ENCODE measurements at places on chromosomes 7 and 10. TPM values are rescaled to one million over a fixed set of nuclear protein-coding genes. Genes with fewer than 3 reads are reported as not detected.

GRCh38 chr10:86363184-86363832 lies 3.3 kb downstream of the GRID1 start:
- DNase-seq, result peak; percentile 13

DNA sequence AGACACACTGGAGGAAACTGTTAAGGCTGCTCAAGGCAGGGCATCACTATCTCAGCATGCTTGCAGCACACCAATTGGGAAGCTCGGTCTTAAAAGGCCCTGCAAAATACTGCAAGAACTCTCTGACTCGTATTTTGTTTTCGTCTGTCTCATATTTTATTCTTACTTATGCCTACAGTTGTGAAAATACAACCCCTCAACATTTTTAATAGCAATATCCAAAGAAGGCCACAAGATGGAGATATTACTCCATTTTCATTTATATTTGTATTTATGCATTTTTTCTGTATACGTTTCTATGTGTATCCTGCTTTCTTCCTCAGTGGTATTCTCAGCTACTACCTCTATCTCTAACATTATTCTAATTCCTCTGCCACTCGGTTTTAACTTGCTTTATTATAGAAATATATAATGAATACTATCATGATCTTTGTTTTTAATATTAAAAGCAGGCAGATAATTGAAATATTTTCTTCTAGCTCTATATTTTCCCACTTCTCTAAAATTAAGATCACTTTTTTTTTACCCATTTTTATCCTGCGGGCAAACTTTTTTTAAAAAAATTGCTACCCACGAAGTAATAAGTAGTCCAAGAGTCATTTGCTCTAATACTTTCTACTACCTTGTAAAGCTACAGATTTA lies 10.0 kb downstream of the DNAJC1 start:
- DNase-seq, result peak; percentile 25

DNA sequence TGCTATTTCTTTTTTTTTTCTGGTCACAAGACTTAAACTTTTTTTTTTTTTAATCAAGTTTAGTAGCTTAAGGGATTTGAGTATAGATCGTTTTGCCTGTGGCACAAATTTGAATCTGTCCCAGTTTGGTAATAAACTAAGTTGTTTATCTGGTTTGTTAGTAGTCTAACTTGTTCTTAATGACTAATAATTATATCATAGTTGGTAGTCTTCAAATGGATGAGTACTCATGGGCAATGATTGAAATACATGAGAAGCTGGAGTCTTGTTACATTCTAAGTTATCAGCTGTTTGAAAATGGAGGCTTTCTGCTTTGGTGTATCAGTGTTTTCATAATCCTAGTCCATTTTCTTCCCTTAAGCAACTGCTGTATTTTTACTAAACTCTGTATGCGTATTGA lies 12.3 kb downstream of the BTAF1 start:
- DNase-seq, result no peak

DNA sequence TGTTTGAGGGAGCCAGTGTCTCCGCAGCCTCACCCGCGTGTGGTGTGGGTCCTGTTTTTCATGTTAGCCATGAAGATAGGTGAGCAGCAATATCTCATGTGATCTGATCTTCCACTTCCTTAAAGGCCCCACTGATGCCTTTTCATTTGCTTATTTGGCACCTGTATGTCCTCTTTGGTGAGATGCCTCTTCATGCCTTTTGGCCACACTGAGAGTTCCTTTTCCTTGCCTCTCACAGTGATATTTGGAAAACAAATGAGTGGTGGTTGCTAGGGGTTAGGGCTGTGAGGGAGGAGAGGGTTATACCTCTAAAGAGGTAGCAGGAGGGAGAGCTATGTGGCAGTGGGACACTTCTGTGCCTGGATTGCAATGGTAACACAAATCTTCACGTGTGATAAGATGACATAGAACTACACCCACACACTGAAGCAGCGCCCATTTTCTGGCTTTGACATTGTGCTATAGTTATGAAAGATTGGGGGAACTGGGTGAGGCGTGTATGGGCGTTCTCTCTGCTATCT lies 90.4 kb upstream of the TNS3 start:
- DNase-seq, result no peak

DNA sequence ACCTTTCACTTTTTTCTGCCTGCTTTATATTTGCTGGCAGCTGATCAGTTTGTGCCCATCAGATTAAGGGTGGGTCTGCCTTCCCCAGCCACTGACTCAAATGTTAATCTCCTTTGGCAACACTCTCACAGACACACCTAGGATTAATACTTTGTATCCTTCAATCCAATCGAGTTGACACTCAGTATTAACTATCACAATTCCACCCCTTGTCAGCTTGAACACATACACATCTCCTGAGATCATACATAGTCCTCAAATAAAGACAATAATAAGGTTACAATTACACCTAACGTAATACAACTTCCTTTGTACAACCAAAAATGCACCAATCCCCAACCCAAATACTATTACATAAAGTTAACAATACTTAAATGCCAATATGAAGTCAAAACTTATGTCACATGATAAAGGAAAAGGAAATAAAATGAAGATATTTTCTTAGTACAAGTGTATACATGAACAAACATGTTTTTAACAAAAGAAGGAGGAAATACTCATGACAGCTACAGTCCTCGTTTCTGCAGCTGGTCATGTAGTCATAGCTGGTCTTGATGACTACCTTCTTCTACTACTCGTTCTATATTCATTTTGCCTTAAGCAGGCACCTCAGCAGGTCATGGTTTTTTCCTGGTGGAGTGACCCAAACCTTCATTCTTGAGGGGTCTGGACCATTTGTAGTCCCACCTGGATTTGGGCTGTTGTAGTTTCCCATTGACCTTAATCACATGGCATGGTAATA lies 96.7 kb upstream of the CABCOCO1 start:
- no peak for DNase-seq

- peak; percentile 42 for DNase-seq
Observed at GRCh38 chr10:124535731-124536495, 74.3 kb downstream of the LHPP start.

DNA sequence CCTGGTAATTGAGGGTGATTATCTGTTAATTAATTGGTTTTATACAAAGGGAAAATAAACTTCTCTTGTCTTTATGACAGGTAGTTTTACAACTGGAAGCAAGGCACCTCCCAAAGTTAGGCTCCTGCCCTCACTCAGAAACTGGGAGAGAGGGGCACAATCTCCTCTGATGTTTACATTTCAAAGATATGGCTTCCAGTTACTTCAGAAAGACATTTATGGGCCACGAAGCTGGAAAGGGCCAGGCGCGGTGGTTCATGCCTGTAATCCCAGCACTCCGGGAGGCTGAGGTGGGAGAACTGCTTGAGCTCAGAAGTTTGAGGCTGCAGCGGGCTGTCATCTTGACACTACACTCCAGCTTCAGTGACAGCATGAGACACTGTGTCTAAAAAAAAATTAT lies 115.6 kb upstream of the KMT2E start:
- no peak for DNase-seq

- DNase-seq, result no peak
Observed at GRCh38 chr10:67818323-67818722, 19.7 kb downstream of the DNAJC12 start.

DNA sequence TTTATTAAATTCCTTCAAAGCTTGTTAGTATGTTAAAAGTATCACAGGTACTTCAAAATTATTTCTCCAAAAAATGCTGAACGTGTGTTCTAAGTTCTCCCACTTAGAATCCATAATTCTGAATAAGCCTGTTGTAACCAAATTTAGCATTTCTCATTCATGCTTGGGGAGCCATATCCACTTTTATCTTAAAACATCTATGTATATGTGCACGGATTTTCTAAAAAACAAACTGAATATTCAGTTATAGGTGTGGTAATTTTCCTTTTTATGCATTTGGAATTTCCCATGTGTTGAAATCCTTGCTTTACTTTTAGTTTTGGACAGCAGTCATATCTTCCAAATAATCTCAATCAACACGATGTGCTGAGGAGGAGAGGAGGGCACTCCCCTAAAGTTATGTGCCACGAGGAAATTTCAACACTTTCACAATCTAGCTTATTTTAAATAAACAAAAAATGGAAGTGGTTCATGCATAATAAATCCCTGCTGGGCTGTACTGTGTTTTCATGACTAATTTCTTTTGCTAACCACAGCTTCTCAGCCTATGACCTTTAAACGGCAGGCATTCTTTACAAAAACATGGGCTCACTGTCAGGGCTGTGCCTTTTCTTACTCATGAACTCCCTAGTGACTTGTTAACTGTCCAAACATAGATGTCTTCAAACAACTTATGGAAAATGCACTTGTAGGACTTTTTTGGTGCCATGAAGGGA lies 380.3 kb upstream of the SEMA3C start:
- no peak for DNase-seq

- DNase-seq, result no peak
Observed at GRCh38 chr7:119696336-119696735, 576.6 kb upstream of the KCND2 start.

DNA sequence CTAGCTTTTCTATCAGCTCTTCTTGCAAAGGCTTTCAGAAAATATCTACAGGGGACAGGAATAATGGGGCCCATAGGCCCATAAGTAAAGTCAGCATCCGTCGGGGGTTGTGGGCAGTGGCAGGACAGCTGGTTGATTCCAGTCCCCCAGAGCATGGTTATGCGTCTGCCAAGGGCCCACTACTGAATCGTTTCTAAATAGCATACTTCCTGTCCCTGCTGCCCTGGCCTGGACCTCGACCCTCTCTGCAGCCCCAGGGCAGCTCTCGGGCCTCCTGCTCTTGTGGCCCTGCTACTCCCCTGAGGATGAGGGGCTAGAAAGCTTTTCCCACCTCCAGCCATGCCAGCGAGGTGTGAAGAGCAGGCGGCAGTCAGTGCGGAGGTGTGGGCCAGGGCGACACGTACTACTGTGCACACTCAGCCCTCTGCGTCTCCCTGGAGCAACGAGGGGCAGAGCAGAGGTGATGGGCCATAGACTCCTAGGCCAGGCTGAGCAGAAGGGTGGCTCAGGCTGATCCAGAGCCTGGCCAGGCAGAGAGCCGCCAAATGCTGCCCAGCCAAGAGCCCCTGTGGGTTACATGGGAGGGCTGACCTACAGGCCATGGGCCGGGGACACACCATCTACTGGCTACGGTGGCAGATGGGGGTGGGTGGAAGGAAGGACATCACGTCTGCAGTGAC lies 4.7 kb upstream of the OPN4 start:
- no peak for DNase-seq

- no peak for DNase-seq
Observed at GRCh38 chr10:132372516-132373095, 24.4 kb upstream of the PWWP2B start.

- DNase-seq, result no peak
Observed at GRCh38 chr7:36887233-36887632, 162.9 kb upstream of the AOAH start.

GRCh38 chr10:101716891-101717659 lies 22.1 kb upstream of the FBXW4 start:
- no peak for DNase-seq

DNA sequence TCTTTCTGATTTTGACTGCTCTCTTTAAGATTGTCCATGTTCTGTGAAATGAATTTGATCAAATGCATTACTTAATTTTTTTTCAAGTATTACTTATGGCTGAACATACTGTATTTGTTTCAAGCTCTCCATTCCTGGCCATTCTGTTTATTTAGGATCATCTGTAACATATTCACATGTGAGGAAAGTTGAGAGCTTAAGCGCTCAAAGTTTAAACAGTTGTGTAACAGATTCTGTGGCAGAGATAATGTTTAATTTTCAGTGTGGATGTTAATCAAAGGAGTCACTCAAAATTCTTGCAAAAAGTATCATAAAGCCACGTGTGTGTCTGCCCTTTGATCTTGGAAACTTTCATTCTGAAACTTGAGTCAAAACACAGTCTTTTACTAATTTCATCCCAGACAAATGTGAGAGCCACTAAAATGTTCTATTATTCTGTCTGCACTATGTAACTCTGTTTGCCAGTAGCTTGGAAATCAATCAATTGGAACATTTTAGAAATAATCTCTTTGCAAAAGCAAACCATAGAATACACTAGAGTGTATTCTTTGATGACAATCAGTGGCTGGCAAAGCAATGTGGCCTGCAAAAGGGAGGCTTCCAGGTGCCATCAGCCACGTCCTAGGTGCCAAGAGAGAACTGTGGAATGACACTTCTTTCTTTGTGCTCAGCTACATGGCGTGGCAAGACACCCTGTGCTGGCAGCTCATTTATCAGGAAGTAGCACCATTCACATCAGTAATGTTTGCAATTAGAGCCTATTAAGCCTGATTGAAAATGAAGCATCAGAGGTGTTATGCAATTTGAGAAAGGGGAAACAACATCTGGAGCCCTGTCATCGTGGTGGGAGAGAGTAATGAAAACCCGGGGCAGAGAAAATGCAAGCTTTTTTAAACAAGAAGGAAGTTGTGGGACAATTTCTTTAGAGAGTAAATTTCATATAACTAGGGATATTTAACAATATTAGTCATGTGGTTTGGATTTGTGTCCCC lies 40.9 kb downstream of the ARL5B start:
- DNase-seq, result peak; percentile 55

DNA sequence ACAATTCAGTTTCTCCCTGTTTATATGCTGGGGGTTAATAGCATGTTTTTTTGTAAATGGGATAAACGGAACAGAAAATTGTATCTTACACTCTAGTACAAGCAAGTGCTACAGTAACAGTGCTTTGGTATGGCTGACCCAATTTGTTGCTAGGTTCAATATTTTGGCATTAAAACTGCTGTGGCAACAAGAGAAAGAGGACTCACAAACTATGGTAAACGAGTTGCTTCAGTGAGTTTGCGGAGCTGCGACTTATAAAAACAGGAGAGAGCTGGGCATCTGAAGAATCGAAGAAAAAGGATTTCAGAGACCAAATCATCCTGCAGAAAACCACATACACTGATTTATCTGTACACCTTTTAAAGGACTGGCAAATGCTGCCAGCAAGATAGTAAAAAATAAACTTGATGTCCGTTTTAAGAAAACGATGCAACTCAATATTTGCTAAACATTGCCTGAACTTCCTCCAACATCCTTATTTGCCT lies 2.2 kb downstream of the GLUD1 start:
- DNase-seq, result no peak

- DNase-seq, result no peak
Observed at GRCh38 chr7:143396625-143397556, 11.8 kb downstream of the EPHA1 start.

DNA sequence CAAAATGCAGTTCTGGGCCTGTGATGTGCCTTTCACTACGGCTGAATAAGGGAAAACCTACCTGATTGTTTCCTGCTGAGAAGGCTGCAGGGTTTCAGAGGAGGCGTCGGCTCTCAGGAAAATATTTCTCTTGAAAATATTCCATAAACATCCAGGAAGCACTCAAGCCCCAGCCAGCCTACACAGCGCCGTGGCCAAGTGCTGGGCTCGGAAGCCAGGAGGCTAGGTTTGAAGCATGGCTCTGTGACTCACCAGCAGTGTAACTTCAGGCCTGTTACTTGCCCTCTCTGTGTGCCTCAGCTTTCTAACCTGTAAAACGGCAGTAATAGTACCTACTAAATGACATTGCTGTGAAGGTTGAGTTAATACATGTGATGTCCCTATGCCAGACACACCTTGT lies 399.1 kb downstream of the GATA3 start:
- DNase-seq, result no peak

TES gene
- 89.0 TPM for polyA plus RNA-seq

SH2D4B gene
- polyA plus RNA-seq, result not detected

FAM180A gene
- polyA plus RNA-seq, result not detected

CYP2C8 gene
- not detected for polyA plus RNA-seq

Measured in CD14-positive monocyte (primary cell).